ENCODE measurements at places on chromosomes 16 and 17. TPM values are rescaled to one million over a fixed set of nuclear protein-coding genes. Genes with fewer than 3 reads are reported as not detected.

The KRTAP17-1 gene
- polyA plus RNA-seq = not detected

- DNase-seq = peak; percentile 28
- no peaks in the 10 kb centered on the region for H3K27me3 ChIP-seq
- H3K36me3 ChIP-seq = no peaks in the 10 kb centered on the region
- no peak overlapping the region for H3K27ac ChIP-seq
- H3K4me3 ChIP-seq = no peak overlapping the region
These were observed 9.9 kb upstream of the SOX9 start for GRCh38 chr17:72110942-72111318.

- H3K27ac ChIP-seq = no peak overlapping the region
- no peaks in the 10 kb centered on the region for H3K27me3 ChIP-seq
- DNase-seq = no peak
- H3K4me1 ChIP-seq = no peaks in the 10 kb centered on the region
These were observed 2.3 kb downstream of the TMEM186 start for GRCh38 chr16:8795091-8795490.

The ZNF624 gene
- 0.92 TPM for polyA plus RNA-seq
